ENCODE measurements at places on chromosomes 13 and 19. TPM values are rescaled to one million over a fixed set of nuclear protein-coding genes. Genes with fewer than 3 reads are reported as not detected.

- no peak for DNase-seq
These were observed 1.4 kb downstream of the ZNF575 start for GRCh38 chr19:43534305-43534815.

DNA sequence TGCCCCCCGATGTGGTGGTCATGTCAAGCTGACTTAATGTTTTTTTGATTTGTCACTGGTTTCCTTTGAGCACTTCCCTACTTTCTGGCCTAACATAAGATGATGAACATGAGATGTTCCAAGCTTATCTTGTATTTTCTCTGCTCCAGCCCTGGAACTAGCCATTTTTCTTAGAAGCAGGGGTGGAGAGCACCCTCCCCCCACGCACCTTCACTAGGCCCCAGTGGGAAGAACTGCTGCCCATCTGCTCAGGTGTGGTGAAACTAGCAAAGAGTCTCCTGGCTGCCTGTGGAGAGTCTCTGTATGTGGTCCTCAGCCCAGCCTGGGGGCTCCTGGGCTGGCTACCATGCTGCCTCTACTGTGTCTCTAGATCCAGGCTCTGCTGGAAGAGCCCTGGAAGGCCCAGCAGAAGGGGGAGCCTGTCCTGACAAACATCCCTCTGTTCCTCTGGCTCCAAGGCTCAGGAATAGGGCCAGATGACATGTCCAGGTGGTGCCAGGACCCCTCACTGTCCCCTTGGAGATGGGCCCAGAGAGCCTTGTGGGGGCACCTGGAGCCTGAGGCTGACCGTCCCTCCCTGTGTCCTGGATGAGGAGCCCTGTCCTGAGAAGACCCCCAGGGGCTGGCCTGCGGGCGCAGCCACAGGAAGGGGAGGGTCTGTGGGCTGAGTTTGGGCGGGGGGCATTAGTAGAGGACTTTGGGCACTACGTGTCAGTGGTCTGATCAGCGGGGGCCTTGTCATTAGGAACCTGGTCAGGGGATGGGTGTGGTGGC lies 4.8 kb upstream of the ZNF14 start:
- no peak for DNase-seq

DNA sequence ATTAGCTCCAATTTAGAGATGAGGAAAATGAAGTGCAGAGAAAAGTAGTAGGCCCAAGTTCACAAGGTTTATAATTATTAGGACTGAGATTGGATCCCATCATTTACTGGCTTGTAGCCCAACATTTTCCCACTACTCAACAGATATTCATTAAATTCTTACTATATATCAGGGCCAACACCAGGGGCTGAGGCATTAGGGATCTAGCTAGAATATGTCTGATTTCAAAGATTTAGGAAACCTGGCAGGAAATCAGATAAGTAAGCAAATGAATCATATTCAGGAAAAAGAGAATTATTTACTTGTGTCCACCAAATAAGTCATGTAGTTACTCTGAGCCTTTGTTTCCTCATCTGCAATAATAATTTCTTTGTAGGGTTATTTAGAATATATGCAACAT lies 94.3 kb downstream of the OXGR1 start:
- no peak for DNase-seq

GRCh38 chr13:45628094-45628493 lies 12.6 kb upstream of the ERICH6B start:
- no peak for DNase-seq

The PSG7 gene
- not detected for polyA plus RNA-seq

- DNase-seq: no peak
These were observed 115.4 kb upstream of the TMTC4 start for GRCh38 chr13:100789968-100790367.

The OLFM4 gene
- 14.6 TPM for polyA plus RNA-seq

- DNase-seq: no peak
These were observed 3.8 kb downstream of the LILRA4 start for GRCh38 chr19:54335164-54335563.

GRCh38 chr13:47004540-47004939 lies 107.7 kb upstream of the HTR2A start:
- no peak for DNase-seq

DNA sequence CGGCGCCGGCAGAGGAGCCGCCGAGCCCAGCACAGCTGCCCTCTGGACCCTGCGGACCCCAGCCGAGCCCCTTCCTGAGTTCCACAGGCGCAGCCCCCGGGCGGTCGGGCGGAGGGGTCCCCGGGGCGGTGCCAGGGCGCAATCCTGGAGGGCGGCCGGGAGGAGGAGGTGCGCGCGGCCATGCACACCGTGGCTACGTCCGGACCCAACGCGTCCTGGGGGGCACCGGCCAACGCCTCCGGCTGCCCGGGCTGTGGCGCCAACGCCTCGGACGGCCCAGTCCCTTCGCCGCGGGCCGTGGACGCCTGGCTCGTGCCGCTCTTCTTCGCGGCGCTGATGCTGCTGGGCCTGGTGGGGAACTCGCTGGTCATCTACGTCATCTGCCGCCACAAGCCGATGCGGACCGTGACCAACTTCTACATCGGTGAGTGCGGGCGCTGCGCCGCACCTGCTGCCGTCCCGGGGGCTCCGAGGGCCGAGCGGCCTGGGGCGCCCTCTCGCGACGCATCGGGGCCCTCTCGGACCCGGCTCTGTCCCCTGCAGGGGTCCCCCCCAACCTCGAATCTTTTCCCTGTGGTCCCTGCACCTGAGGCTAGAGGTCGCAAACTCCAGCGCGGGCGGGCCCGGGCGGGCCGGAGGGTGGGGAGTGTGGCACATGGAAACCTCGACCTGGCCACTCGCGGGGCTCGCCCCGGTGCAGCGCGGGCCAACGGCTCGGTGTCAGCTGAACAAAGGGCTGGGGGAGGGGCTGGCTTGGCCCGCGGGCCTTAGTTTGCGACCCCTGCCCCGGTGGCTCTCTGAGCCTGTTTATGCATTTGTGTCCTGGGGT lies at the start of gene KISS1R:
KISS1R (plus strand) TSS at position 11 of the 829 bp plus-strand sequence; CDS start at position 181, 170 bp downstream.
- no peak for DNase-seq

The ODAD3 gene
- polyA plus RNA-seq: 7.1 TPM

GRCh38 chr13:50494138-50494537 lies 349.4 kb downstream of the DLEU7 start:
- no peak for DNase-seq

The CCL25 gene
- not detected for polyA plus RNA-seq

GRCh38 chr13:85255978-85256377 lies 543.2 kb downstream of the SLITRK6 start:
- DNase-seq: peak; percentile 12

The RETN gene
- polyA plus RNA-seq: not detected

DNA sequence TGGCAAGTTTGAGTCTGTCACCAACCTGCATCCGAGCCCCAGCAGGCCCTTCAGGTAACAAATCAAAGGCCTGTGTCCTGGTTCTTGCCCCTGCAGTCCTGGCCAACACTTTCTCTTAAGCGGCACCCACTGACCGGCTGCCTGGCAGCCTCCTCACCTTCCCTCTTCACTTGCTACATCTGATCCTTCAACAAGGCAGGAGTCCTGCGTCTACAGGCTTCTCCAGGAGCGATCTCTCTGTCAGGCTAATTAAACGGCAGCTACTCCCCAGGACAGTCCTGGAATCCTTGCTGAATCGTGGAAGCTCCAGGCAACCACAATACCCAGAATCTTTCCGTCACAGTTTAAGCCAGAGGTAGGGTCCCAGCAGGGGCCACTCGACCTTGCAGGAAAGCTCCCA lies 41.1 kb upstream of the GAS6 start:
- no peak for DNase-seq

The UBE2S gene
- polyA plus RNA-seq: 20.8 TPM

- DNase-seq: no peak
These were observed 810.4 kb downstream of the DACH1 start for GRCh38 chr13:71056581-71056980.

DNA sequence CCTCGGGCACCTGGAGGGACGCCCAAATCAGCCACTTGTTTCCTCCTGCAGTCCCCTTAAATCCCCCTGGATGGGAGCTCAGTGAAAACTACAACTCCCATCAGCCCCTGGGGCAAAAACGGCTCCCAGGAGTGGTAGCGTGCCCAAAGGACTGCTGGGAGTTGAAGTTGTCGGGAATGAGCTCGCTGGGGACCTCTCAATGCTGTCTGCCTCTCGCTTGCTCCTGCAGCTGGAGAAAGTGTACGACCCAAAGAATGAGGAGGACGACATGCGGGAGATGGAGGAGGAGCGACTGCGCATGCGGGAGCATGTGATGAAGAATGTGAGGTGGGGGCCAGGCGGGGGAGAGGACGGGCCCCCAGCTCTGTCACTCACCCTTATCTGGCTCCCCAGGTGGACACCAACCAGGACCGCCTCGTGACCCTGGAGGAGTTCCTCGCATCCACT lies 14.7 kb upstream of the DHDH start:
- DNase-seq: no peak

The MAG gene
- polyA plus RNA-seq: 0.41 TPM

The OVOL3 gene
- not detected for polyA plus RNA-seq

DNA sequence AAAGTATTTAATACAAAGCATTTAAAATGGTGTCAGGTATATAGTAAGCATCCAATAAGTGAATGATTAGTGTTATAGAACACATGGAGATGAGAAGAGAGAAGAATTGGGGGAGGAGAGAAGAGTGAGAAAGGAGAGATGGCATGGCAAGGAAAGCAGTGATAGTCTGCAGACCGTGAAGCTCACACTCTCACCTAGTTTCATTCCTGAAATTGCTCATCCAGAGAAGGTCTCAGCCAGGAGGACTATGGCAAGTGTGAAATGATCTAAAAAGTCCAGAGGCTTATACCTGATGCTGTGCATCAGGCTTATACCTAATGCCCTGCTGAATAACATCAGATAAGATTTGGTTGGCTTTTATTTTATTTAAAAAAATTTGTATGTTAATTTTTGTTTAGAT lies 351.6 kb upstream of the KLF12 start:
- DNase-seq: no peak

The ZNF99 gene
- polyA plus RNA-seq: 0.13 TPM

DNA sequence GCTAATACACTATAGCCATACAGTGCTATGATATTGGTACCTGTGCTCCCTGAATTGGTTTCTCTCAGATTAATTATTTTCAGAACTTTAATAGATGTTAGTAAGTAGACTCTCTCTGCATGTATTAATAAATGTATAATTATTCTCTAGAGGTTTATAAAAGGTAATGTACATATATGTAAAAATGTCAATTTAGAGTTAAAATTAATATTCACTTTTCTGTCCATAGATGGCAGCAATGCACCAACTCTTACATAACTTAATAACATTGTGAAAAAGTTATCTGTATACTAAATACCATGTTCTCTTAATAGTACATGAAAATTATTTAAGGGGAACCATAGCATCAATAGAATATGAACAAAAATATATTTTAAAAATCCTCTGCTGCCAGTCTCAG lies 515.0 kb upstream of the KLHL1 start:
- DNase-seq: no peak

The COL5A3 gene
- 0.97 TPM for polyA plus RNA-seq

DNA sequence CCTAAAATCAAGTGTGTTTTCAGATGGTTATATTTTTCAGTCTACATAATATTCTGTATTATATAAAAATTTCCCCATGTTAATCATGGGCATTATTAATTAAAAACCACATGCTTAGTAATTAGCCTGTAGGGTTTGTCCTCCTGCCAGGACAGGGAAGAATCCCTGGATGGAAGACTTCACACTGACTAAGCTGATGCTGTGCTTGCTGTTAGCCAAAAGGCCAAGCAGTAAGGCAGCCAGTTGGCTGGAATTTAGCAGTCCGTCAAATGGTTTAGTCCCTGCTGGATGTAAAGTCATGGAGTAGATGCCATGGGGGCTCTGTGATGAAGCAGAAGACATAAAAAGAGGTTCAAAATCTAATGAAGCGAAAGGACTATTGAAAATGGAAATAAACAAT lies 168.0 kb upstream of the OBI1 start:
- no peak for DNase-seq

The OR10H1 gene
- not detected for polyA plus RNA-seq

- DNase-seq: no peak
These were observed 31.3 kb upstream of the STARD13 start for GRCh38 chr13:33316890-33317289.

DNA sequence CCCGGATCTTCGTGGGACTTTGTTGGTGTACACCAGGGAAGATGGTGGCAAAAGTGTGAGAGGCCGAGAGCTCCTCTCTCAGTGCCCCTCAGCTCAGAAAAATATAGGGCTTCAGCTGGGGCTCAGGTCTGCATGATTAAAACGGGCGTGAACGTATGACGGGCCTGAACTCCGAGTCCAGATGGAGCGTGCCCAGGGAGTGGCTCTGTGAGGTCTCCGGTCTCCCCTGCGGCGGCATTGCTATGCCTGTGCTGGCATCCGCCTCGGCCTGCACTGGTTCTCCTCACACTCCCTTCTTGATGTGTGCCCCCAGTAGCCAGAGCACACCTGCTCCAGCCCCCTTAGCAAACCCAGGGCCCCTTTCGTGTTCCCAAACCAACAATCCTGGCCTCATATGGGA lies 82.0 kb downstream of the TEX29 start:
- DNase-seq: no peak

DNA sequence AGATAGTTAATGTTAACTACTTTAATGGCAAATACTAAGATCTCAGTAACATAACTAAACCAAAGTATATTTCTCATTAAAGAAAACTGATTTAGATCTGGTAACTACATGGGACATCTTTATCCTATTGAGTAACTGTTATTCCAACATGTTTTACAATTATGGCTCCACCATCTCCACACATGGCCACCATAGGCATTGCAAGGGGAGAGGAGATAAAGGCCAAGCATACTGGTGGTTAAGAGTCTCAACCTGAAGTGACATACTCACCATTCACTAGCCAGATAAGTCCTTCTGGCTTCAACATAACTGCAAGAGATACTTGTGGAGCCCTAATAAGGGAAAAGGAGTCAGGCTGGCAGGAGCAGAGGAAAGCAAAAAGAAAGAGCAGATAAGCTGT lies 1586.4 kb upstream of the SPRY2 start:
- DNase-seq: no peak

DNA sequence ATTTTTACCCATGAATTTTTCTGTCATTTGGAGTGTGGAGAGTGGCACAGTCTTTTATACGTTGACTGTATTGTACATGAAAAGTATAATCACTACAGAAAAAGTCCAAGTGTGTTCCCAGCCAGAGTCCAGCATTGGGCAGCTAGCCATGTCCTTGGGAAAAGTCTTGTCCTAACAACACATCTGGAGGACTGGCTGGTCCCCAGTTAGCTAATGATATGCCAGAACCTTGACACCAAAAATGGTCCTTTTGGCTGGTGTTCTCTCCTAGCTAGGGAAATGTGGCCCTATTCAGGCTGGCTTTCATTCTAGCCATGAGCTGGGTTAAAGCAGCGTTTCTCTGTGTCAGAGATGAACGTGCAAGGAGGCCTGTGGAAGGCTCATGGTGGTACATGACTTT lies 98.9 kb downstream of the ESD start:
- no peak for DNase-seq

DNA sequence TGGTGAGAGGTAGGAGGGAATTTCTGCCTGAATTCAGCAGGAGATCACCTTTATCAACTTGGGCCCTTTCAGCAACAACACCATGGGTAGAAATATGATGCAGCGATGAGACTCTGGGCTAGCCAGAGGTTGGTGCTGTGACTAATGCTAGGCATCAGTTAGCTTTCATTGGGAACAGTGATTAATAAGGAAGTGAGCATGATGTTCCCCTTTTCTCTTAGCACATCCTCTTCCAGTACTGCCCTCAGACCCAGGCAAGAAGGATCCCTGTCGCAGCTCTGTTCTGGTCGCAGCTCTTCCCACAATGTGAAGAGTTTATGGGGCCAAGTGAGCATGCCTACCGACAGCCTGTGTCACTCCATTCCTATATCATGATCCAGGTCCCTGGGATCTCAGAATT lies 100.5 kb downstream of the FLT1 start:
- DNase-seq: no peak

The TMPRSS9 gene
- polyA plus RNA-seq: not detected

- DNase-seq: peak; percentile 74
These were observed 27.7 kb downstream of the MEIS3 start for GRCh38 chr19:47391510-47392223.

The FCER2 gene
- polyA plus RNA-seq: not detected

Measured in kidney (tissue), 22 donors.